Activated CD4-positive, CD25-positive, alpha-beta regulatory T cell treated with anti-CD3 and anti-CD28 coated beads, Interleukin-2, amount 50 U/mL, for 16 hours (primary cell): ENCODE measurements at places on chromosomes 4 and X.

GRCh38 chr4:121736735-121737351, 28.1 kb downstream of the SMIM43 start:
- DNase-seq: no peak

DNA sequence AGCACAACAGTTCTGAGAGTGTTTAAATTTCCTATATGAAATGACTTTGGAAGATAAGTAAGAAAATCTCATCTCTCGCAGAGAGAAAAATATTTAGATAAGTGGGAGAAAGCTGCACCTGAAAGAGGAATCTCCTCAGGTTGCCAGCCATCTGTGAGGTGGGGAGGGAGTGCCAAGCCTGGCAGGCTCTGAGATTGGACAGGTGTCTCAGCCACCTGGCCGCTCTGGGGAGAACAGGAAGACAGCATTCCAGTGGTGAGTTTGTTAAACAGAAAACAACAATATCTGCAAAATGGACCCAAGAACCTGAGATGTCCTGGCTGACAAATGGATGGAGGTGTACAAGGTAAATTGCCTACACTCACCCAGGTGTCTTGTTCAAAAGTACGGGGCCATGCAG, 31.3 kb downstream of the EMCN start:
- no peak for DNase-seq

GRCh38 chr4:79757600-79757999, 315.4 kb downstream of the ANTXR2 start:
- DNase-seq: no peak

- DNase-seq: no peak
Observed at GRCh38 chr4:25861280-25861950, 1.4 kb downstream of the SEL1L3 start.

DNA sequence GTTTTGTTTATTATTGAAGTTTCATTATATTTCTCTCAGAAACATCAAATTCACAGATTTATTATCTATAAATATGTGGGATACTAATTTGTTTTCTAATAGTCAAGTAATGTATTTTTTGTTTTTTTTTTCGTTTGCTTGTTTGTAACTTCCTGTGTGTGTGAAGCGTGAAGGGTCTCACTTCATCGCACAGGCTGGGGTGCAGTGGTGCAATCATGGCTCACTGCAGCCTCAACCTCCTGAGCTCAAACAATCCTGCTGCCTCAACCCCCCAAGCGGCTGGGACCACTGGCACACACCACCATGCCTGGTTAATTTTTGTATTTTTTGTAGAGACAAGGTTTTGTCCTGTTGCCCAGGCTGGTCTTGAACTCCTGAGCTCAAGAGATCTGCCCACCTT, 55.1 kb downstream of the SH3RF1 start:
- no peak for DNase-seq

GRCh38 chr4:2085496-2085901, 26.4 kb downstream of the NAT8L start:
- no peak for DNase-seq

GRCh38 chr4:3440979-3441500, 728 bp upstream of the HGFAC start:
- no peak for DNase-seq

DNA sequence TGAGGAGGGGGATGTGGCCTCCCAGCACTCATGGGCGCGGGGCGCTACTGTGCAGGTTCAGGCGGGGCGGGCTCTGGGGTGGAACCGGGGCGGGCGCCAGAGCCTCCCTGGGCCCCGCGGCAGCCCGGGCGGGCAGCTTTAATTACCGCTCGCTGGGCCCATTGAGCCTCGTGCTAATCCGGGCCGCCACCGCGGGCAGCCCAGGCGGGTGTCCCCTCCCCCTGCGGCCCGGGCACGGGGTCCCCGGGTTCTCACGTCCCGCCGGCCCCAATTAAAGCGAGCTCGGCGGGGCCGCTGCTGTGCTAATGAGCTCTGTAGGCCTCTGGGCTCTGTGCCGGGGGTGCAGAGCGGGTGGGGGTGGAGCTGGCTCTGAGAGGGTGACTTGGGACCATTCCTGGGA, 22.8 kb upstream of the FGFR3 start:
- DNase-seq: no peak

DNA sequence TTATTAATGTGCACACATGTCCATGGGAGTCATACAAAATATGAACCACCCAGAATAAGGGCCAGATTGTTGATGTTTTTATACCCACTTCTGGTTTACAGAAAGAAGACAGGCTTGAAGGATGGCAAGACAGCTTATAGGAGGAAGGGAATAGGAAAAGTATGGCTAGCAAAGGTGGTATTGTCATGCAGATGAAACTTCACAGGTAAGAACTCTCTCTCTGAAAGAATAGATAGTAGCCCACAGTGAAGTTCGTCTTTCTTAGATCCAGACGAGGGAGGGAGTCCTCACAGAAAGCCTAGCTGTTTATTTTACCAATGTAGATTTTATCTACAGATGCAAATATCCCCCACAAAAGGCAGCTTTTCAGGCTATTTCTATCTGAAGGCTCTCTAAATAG, 43.7 kb upstream of the SPIN4 start:
- DNase-seq: no peak

- no peak for DNase-seq
Observed at GRCh38 chr4:2387218-2387617, 31.2 kb downstream of the ZFYVE28 start.

DNA sequence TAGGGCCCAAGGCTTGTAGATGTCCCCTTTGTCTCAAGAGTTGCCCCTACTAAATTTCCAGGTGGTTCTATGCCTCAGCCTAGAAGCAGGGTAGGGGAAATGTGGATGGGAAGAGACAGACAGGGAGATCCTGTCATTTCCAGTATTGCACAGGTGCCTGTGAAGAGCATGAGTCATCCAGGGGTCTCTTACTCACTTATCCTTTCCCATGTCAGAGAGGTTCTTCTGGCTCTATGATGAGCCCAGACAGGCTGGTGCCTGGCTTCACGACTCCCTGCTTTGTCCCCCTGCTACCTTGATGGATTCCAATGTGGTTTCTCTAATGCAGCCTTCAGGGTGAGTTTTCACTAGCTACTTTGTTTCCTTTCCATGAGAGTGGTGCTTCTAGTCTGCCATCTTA, 35.2 kb upstream of the DDX60 start:
- no peak for DNase-seq

- DNase-seq: no peak
Observed at GRCh38 chr4:123478859-123479345, 82.3 kb downstream of the SPRY1 start.

GRCh38 chr4:124386163-124386562, 326.4 kb downstream of the ANKRD50 start:
- no peak for DNase-seq

DNA sequence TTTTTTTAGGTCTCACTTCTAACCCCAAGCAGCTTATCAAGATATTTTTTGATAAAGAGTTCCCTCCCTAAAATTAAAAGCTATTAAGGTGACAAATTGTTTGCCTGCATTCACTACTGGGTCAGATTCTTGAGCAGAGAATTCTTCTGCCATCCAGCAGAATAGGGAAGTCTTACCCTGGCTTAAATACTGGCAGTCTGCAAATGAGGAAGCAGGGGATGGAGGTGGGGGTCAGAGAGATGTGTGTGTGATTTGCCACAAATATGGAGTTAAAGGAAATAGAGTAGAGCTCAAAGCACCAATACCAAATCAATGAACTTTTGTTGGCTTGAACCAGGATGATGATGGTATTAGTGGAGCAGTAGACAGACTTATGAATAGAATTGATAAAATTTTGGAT, 122.2 kb downstream of the ANXA5 start:
- DNase-seq: no peak

DNA sequence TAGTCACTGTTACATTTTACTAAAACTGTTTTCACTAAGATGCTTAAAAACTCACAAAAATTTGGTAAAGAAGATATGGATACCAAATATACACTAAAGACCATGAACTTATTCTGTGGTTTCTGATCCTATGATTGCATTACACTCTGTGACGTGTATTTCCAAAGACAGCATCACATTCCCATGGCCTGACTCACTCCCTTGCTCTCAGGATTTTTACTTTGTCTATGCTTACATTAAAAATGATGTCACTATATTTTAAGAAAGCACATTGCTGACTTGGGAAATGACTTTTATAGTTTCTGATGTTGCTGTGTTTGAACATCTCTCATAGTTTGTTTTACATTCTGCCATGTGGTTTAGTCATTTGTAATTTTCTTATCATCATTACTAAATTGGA, 327.9 kb upstream of the MAGEB18 start:
- DNase-seq: no peak

DNA sequence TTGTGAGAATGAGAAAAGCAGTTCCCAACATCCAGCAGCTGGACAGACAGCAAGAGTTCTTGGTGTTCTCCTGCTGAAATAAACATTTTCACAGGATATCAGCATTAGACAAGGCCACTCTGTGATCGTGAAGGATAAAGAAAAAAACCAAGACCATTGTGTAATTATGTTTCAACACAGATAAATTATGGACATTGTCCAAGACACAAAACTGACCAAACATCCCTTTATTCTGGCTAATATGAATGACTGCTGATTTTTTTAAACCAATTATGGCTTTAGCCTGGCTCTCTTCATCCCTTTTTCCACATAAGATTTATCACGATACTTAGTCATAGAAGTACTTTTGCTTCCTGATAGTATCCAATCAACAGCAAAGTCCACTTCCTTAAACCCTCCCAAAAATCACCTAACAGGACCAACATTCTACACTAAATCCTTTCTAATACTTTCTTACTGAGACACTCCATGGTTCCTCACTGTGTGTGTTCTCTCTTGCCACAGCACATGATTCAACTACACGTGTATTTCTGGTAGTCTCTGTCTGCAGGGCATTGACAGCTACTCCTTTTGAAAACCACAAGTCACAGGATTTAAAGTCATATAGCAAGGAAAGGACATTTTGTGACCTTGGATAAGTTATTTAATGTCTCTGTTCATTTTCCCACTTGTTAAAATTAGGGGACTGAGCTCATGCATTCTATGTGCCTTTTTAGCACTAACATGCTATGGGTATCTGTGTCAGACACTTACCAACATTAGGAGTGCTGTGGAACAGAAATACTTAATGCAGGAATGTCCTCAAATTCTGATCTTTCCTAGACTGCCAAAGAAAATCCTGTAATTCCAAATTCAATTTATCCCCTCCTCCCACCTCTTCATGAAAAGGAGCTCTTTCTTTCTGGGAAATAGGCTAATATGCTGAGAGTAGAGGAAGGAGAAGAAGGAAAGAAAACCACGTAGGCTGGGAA, 137.2 kb upstream of the PGRMC2 start:
- no peak for DNase-seq

- DNase-seq: no peak
Observed at GRCh38 chr4:3124070-3124767, 49.7 kb downstream of the HTT start.

GRCh38 chrX:132818638-132819037, 139.8 kb downstream of the HS6ST2 start:
- DNase-seq: no peak

DNA sequence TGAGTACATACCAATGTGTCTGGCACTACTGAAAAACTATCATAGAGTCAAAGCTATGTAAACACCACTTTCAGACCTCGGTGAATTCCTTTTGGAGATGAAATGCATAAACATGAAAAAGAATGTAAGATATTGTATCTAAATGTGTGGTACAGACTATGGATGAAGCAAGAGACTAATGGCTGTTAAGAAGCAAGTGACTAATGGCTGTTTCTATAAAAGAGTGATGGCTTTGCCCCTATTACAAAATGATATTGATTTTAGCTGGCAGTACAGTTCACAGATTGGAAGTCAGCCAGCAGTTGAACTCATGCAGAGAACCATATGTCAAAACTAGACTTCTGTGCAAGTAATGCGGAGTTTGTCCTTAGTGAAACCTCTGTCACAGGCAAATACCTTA, 359.3 kb downstream of the GRXCR1 start:
- DNase-seq: no peak
